ENCODE measurements at places on chromosomes 1 and 21.

GRCh38 chr21:32921632-32922230, 104.0 kb upstream of the OLIG2 start:
- DNase-seq = no peak

- DNase-seq = no peak
Observed at GRCh38 chr1:199780948-199781670, 246.4 kb upstream of the NR5A2 start.

DNA sequence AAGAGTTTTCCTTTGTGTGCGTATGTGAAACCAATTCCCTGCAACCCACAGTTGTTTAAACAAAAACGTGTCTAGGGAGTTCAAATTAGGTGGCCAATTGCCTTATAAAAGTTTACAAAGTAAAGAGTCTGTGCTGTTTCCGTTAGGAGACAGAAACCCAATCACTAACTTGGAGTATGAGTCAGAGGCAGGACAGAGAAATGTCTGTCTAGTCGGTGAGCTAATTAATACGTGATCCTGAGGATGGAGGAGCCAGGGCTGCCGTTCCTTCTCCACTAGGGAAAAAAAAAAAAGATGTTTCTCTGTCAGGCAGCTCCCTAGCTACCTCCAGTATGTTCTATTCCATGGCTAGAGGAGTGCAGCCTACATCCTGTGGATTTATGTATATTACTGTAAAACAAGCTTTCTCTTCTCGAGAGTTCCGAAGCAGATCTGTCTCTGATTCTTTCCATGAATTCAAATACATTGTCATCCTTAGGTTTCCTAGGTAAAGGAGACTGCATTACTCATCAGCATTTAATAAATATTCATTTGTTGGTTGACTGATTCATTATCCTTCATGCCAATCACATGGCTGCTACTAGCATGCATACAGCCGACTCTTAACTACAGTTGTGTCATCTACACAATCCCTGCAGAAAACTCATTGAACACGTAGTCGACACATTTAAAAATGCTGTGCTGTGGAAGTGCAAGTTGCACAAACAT, 430.6 kb downstream of the KIF26B start:
- DNase-seq = no peak

DNA sequence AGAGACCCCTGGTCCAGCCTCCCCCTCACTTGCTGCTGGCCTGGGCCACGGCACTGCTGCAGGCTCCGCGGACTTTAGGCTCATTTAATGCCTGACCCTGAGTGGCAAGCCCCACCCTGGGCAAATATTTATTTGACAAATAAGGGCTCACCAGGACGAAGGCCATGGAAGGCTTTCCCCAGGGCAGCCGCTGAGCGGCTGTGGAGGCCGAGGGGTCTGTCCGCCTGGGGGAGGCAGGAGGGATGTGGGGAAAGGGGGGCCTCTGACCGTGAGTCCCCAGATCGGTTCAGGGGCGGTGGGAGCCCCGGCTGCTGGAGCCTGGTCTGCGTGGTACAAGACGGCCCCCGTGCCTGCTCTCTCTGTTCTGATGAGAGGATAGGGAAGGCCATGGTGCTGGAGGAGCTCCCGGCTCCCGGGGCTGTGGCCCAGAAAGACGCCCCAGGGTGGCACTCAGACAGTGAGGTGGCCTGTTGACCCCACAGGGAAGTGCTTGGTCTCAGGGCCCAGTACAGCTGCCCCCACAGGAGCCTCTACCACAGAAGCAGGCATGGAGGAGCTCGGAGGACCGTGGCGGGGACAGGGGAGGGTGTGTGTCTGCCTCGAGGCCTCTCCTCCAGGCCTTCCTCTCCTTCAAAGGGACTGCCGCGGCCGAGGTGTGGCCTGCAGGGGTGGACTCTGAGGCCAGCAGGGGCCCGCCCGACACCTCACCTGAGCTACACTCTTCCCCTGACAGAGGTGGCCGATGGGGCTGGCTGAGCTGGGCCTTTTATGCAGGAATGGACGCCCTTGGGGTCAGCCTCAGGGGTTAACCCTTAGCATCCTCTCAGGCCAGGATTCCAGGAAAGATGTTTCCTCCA, 9.1 kb upstream of the C1orf159 start:
- DNase-seq = no peak

DNA sequence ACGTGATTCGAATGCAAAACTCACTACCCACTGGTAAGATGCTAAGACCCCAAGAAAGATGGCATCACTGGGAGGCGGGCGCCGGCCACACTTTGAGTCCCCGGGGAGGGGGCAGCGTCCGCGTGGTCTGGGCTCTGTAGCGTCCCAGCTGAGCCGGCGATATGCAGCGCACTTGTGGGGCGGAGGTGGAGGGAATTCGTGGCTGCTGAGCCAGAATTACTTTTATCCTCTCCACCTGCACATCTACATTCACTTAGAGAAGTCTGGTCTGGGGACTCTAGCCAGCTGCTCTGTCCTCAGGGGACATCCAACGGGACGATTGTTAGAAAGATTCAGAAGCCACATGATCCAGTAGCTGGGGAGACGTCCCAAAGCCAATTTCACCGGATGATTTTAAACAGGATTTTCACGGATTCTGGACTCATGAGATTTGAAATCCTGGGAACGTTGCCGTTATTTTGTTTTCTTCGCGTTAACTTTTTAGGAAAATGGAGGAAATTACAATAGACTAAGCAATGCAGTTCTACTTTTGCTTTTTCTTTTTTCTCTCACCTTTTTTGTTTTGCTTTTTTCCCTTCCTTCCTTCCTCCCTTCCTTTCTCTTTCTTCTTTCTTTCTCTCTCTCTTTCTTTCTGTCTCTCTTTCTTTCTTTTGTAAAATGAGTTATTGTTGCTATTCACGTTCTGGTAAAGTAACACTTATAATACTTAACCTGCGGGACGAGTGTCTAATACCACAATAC, 1.3 kb downstream of the JAM2 start:
- DNase-seq = no peak

DNA sequence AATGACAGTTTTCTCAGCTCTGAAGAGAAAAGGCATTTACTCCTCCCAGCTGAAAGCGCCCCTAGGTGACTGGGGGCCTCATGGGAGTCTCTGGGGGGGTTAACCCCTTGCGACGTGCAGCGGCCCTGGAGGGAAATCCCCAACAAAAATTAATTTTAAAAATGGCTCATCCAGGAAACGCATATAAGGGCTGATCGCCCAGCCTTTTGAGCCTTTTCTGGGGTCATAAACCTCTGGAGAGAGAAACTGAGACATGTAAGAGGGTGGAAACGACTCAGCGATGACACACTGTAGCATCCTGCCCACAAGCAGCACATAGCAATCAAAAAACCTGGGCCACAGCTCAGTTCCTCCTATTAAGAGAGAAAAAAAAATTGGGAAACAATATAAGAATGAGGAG, 20.4 kb upstream of the HPDL start:
- no peak for DNase-seq

- no peak for DNase-seq
Observed at GRCh38 chr1:183498342-183498991, 26.2 kb downstream of the SMG7 start.

Measured in GM04504 (cell line).